A172 (cell line): ENCODE measurements at places on chromosomes 5 and 9.

DNA sequence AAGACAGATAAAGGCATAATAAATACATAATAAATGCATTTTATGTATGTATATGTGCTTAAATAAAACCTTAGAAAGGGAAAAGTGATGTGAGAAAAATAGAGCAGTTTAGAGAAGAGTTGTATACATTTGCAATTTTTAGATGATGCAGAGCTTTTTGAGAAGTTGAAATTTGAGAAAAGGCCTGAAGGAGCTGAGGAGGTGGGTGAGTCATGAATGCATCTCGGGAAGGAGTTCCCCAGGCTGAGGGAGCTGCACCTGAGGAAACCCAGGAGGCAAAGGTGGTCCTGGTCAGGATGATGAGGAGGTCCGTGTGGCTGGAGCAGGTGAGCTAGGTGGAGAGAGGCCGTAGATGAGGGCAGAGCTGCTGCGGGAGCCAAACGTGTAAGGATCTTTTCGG, 17.4 kb upstream of the CD180 start:
- DNase-seq = no peak

GRCh38 chr5:173055983-173056782, at the start of gene CREBRF:
TSS of gene CREBRF (plus strand) at chr5:173056352. CDS start at chr5:173080776, 24,424 bp downstream.
- peak; percentile 90 for DNase-seq

- peak; percentile 58 for DNase-seq
These were observed at the start of gene SERINC5 for GRCh38 chr5:80255811-80256712. TSS of gene SERINC5 (minus strand) at chr5:80256048. CDS start at chr5:80255922, 126 bp downstream.

DNA sequence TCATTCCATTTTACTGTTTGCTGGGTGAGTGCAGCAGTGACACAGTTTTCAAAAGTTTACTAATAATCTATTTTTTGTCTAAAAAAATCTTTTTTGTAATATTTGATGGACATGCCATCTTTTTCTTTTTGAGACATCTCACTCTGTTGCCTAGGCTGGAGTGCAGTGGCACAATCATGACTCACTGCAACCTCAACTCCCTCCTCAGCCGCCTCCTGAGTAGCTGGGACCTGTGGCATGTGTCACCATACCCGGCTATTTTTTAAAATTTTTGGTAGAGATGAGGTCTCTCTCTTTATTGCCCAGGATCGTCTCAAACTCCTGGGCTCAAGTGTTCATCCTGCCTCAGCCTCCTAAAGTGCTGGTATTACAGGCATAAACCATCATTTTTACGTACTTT, 86.0 kb downstream of the KDM4C start:
- DNase-seq = no peak

DNA sequence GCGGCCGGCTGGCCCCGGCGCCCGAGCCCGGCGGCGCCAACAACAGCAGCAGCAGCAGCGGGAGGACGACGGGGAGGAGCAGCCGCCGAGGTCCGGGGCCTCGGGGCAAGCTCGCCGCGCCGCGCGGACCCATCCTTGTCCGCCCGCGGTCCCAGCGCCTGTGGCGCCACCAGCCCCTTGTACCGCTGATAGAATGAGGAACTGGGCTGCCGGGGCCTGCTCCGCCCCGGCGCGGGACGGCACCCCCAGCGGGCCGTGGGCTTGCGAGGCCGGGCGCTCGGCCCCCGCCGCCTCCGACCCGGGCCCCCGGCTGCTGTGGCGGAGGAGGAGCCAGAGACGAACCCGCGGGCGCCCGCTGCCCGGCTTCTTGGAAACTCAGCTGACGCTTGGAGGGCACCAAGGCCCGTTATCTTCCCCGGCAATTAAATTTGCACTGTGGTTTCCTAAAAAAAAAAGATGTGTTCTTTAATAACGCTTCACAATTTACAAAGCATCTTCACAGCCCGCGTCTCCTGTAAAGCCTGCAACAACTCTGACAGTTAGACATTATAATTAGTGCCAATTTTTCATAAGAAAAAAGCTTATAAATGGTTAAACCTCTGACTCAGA, at the start of gene ARSB:
ARSB (minus strand) TSS at position 195 of the 609 bp plus-strand sequence; CDS start at position 133, 62 bp downstream.
- no peak for DNase-seq

DNA sequence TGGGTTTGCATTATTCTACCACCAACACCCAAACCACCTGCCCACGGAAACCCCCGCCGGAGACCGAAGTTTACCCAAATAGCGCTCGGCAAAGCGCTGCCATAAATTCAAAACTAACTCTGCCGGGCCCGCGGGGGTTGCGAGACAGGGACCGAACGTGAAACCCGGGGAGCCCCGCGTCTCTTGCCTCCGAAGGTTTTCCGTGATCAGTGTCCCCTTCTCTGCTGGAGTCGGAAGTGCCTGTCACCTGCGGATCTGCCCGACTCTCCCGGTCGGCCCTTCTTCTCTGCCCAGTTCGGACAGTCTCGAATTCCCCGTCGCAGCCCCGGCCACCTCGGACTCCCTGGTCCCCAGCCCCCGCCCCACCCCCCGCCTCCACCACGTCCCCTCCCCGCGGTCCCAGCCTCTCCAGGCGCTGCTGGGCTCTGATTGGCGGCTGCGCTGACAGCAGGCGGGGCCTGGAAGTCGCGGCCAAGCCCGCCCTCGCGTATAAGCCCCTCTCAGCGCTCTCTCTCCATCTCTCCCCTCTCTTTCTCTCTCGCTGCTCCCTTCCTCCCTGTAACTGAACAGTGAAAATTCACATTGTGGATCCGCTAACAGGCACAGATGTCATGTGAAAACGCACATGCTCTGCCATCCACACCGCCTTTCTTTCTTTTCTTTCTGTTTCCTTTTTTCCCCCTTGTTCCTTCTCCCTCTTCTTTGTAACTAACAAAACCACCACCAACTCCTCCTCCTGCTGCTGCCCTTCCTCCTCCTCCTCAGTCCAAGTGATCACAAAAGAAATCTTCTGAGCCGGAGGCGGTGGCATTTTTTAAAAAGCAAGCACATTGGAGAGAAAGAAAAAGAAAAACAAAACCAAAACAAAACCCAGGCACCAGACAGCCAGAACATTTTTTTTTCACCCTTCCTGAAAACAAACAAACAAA, at the start of gene RORB:
RORB (plus strand) TSS at position 517 of the 929 bp plus-strand sequence. CDS start 642 bp downstream, outside the sequence.
- peak; percentile 4 for DNase-seq
